ENCODE measurements at places on chromosomes 3 and 15.

DNA sequence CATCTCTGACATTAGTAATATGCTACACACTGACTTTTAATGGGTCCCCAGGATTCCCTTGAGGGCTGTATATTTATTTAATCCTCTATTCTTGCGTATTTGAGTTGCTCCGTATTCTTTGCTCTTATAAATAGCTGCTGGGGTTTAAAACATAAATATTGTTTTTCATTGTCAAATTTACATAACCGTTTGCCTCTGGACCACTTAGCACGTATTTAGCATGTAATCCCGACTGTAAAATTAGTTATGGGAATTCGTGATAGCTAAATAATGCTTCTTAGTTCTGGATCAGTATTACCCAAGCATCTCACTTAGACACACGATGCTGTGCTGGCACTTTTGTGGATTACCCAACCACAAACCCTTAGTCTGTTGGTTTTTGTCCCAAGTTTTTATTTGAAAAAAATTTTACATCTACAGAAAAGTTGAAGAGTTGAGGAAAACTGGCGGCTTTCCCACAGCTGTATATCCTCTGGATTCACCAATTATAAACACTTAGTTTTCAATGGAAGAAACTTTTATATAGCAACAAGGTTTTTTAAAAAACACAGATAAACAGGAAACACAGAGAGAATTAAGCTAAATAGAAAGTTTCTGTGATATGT lies 296.8 kb upstream of the TPM1 start:
- DNase-seq: no peak

DNA sequence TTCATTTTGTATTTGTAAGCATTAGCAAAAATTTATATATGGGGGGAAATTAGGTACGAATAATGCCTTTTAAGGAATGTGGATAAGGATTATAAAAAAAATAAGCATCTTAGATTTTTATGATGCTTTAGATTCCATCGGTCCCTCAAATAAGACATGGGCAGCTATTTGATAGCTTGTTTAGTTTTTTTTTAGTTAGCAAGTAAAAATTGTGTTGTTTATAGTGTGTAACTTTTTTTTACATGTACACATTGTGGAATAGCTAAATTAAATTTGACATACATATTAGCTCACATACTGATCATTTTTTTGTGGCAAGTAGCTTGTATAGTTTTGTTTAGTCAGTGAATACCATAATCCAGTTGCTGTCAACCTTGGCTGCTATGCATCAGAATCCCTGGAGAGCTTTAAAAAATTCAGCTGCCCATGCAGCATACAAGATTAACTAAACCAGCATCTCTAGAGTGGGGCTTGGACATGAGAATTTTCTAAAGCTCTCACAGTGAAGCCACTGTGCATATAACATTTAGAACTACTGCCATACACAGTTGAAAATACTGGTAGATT lies 53.9 kb downstream of the TMOD3 start:
- no peak for DNase-seq

DNA sequence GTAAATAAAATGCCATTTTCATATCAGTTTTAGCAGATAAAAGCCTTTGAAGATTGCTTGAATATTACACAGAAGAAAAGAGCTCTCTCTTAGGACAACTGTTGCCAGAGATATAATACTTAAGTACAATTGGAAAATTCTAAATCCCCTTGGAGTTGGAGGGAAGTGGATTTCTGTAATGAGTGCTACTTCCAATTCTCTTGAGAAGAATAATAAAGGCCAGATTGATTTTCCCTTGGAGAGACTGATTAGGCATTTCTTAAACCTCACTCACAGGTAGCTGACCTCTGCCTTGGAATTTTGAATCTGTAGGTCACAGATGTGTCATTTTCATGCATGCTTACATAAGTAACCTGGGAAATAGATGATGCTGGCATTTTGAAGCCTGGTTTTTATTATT lies 29.8 kb upstream of the PSMD6 start:
- no peak for DNase-seq

GRCh38 chr3:12879191-12879815 lies 37.9 kb upstream of the RPL32 start:
- DNase-seq: no peak

DNA sequence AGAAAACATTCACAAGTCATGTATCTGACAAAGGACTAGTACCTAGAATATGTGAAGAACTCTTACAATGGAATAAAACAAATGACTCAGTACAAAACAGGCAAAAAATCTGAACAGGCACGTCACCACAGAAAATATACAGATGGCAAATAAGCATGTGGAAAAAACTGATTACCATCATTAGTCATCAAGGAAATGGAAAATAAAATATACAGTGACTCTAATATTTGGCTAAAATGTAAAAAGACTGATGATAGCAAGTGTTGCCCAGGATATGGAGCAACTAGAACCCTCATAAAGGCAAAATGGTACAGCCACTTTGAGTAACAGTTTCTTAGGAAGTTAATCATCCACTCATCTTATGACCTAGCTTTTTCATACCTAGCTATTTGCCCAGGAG lies 95.8 kb upstream of the ABHD17C start:
- DNase-seq: no peak

- no peak for DNase-seq
These were observed 20.9 kb downstream of the RAD54L2 start for GRCh38 chr3:51559411-51559888.

DNA sequence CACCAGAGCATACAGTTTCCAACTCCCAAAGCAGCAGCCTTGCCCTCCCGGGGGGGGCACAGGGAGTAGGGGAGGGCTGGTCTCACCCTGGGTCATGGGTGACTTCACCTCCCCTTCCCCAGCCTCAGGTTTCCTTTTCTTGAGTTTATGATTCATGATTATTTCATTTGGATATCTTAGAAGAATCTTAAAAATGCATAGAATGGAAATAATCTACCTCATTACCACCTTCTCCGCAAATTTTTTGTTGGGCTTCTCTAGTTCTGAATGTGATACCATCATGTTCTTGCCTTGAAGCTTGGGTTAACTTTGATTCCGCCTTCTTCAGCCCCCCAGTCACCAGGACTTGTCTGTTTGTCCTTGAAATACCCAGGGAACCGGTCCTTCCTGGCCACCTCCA lies 148.8 kb upstream of the ROPN1 start:
- DNase-seq: no peak

DNA sequence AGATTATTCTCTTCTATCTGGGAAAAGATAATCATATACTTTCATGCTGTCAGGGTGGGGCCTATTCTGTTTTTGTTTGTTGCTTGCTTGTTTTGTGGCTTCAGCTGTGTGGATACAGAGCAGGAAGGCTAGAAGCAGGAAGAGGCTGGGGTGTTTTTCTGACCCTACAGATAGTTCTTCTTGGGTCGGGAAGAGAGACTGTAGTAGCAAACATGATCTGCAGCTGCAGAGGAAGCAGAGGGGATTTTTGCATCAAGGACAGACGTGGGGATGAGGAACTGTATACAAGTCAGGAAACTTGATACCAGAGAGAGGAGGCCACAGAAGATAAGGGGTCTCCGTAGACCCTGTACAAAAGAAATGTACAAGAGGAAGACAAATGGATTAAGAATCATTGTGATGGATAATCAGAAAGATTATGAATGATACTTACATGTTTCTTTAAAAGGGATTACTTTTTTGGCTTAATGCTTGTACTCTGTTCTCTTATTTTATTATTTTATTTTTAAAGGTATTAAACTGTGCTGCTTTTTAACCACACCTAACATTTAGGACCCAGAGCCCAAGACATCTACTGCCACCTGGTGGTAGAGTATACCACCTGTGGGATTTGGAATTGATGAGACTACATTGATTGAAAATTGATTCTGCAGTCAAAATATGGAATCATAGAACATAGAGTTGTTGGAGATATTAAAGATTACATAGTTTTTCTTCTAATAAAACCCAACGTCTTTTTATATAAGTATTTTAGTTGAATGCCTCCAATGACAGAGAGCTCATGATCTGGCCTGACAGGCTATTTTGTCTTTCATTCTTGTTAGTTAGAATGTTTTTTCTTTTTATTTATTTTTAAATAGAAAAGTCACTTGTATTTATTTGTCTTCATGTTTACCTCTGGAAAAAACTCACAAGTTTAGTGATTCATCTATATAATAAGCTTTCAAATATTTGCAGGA lies 87.3 kb upstream of the ROPN1 start:
- no peak for DNase-seq

GRCh38 chr3:111311709-111312235 lies 230.2 kb upstream of the CD96 start:
- DNase-seq: no peak

GRCh38 chr3:42846685-42847522 lies 28.8 kb downstream of the CYP8B1 start:
- no peak for DNase-seq

- DNase-seq: peak; percentile 50
These were observed 13.0 kb upstream of the CSK start for GRCh38 chr15:74768771-74769342.

DNA sequence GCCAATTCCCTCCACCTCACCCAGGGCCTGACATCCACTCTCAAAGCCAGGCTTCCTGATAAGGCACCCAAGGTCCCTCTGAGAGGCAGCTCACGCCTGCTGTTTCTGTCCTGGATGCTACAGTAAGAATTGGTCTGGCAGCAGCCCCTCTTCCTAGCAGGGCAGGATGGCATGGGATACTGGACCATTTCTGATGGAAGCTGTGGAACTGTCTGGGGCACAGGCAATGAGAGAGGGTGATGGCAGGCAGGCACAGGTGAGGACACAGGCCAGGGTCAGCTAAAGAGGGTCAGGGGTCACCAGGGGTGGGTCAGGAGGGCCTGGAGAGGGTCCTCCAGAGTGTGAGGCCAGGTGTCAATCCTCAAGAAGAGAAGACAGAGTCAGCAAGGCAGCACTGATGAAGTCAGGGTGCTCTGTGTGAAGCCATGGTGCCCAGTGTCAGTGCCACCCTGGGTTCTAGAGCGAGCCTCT lies 41.9 kb upstream of the SLC41A3 start:
- DNase-seq: peak; percentile 1

DNA sequence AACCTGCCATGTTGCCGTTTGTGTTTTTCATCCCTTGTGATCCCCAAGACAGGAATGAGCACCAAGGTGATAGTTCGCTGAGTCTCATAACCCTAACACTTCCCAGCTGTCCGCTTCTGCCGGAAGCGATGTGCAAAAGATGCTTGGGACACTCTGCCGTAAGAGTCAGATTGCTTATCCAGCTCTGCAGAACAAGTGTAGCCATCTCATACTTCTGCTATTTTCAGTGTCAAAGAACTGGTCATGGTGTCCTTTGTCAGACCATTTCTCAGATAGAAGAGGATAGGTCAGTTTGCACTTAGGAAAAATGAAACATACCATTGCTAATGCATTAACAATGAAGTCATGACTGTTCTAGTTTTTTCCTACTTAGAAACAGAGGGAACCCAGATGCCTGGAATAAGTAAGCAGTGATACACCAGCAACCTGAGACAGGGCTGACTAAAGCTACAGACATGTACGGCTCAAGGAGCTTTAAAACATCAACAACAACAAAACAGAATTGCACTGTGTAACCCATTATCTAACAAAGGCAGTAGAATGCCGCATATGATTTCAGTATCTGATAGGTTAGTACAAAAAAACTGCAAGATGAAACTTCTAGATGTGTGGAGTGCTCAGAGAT lies 134.0 kb upstream of the IL12A start:
- DNase-seq: no peak

- no peak for DNase-seq
These were observed at the start of gene SNX22 for GRCh38 chr15:64151727-64152506. Gene SNX22, plus strand, starts transcription at chr15:64151731. Its CDS starts 45 bp downstream, at chr15:64151776.

GRCh38 chr3:48018841-48019240 lies 2.6 kb upstream of the MAP4 start:
- DNase-seq: no peak

GRCh38 chr3:142168514-142168913 lies 19.2 kb upstream of the TFDP2 start:
- DNase-seq: no peak

DNA sequence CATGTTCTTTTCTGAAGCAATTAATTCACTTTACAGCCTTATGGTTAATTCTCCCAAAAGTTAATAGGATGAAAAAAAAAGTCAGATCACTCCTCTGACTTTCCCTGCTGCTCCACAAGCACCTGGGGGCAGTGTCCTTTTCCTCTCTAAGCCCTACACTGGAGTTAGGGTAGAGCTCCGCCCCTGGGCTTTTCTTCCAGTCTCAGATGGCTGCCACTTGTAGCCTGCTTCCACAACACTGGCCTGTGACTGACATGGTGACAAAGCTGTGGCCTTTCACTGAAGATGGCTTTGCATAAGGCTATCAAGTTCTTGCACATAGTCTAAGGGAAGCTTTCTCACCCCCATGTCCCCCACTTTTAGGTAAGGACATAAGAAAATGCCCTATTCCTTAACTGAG lies 1.3 kb upstream of the MON1A start:
- no peak for DNase-seq
